ENCODE measurements at places on chromosomes 1 and 21.

DNA sequence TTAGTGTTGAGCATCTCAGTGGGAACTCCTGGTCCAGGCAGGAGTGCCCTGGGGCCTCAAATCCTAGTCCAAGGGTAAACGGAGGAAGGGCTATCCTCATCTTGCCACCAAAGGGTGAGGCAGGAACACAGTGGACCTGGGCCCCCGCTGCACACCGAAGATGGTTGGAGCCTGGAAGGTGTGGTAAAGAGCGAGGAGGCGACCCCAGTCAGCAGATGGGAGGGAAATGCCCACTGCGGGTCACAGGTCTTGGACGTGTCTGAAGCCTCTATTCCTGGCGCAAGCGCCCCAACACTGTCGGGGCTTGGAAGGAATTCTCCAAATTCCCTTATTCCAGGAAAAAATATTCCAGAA, 38.5 kb upstream of the SYNC start:
- DNase-seq = no peak

DNA sequence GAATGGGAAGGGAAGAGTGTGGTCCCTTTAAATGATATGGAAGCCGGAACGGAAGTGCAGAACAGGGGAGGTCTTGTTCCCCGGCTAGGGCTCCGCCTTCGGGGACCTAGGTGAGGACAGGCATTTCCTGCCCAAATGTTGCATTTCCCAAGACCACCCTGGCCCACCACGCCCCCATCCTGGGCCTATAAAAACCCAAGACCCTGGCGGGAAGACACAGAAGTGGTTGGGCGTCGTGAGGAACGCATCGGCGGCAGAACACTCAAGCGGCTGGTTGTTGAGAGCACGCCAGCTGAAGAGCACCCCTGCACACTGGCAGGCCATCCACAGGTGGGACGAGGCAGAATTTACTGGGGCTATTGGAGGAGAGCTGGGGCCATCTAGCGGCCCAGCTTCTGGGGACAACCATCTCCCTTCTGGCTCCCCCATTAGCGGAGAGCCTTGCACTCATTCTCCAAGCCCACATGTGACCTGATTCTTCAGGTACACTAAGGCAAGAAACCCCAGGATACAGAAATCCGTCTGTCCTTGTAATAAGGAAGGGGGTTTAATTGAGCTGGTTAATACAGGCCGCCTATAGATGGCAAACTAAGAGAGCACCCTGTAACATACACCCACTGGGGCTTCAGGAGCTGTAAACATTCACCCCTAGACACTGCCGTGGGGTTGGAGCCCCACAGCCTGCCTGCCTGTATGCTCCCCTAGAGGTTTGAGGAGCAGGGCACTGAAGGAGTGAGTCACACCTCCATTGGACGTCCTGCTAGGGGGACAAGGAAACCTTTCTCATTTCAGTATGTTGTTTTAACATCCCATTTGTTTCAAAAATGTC, 1327.9 kb downstream of the BRINP3 start:
- no peak for DNase-seq

DNA sequence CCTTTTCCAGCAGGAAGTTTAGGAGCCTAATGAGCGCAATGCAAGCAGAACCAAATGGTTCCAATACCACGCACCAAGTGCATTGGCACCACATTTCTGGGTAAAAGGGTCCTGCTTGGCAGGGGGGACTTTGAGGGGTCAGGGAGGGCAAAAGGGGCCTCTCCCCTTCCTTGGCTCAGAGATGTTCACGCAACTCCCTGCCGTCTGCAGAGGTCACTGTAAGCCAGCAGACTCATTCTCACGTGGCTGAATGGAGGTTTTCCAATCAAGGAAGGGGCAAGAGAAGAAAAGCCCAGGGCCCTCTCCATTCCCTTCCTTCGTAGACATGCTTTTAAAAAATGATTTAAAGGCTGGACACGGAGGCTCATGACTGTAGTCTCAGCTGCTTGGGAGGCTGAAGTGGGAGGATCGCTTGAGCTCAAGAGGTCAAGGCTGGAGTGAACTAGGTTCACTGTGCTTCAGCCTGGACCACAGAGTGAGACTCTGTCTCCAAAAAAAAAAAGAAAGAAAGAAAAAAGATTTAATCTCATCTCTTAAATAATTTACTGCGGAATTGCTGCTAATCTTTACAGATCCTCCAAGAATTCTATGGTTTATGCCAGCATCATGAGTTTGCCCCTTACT, 80.3 kb downstream of the RUNX3 start:
- no peak for DNase-seq

GRCh38 chr1:3221112-3222041, 152.4 kb downstream of the PRDM16 start:
- no peak for DNase-seq

GRCh38 chr1:95742591-95743089, 508.6 kb downstream of the RWDD3 start:
- peak; percentile 32 for DNase-seq

DNA sequence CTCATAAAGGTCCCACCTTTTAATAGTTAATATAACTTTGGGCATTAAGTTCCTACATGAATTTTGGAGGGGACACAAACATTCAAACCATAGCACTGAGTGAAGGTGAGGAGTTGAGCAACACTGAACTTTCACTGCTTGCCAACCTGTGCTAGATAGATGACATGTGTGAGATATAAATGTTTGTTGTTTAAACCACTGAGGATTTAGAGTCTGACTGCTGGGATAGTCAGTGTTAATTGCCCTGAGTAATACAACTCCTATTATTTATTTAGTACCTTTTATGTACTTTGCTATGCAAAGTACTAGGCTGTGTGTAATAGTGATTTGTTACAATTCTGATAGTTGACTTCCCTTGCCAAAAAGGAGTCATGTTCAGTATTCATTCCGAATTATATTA, 32.4 kb upstream of the SLC16A1 start:
- no peak for DNase-seq

- DNase-seq = no peak
Observed at GRCh38 chr1:240029418-240029817, 62.3 kb upstream of the FMN2 start.

DNA sequence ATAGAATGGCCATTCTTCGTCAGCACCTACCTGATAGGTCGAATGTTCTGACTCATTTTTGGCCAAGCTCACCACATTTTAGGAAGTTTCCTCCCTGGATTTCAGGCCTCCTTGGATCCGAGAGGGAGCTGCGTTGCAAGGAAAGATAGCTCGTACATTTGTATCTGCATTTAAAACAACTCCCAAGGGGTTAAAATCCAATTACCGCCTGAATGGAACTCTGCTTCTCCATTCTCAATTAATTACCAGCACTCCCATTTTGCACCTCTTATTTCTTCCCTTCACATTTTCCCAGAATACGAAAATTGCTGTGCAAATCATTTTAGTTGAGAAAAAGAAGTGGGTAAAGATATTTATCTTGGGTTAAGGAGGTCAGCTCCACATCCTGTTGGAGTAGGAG, 610.7 kb downstream of the NPHP4 start:
- DNase-seq = no peak

DNA sequence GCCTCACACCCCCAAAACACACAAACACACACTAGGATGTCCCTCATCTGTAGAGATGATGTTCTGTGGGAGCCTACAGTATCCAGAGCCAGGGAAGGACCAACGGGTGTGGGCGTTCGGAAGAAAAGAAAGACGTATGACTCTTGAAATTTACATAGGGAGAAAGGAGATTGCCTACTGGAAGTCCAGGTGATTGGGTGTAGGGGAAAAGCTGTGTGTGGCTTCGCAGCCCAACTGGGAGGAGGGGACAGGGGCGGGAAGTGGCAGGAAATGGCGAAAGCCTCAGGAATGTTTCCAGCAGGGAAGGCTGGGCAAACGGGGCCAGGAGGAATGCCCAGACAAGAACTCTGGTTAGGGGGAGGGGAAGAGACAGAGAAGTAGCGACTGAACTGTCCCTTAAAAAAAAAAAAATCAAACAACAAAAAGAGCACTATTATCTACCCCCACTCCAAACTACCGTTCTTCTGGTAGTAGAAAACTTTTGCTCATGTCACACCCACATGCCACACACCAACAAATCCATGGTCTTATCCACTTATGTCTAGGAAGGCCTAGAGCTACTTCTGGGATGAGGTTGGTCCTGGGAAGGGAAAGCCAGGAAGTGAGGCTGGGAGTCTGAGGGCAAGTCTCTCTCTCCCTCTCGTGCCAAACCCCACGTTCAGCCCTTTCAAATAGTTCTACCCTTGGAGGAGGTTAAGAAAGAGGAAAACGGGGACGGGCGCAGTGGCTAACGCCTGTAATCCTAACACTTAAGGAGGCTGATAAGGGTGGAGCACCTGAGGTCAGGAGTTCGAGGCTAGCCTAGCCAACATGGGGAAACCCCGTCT, 1.8 kb upstream of the CKS1B start:
- DNase-seq = no peak

DNA sequence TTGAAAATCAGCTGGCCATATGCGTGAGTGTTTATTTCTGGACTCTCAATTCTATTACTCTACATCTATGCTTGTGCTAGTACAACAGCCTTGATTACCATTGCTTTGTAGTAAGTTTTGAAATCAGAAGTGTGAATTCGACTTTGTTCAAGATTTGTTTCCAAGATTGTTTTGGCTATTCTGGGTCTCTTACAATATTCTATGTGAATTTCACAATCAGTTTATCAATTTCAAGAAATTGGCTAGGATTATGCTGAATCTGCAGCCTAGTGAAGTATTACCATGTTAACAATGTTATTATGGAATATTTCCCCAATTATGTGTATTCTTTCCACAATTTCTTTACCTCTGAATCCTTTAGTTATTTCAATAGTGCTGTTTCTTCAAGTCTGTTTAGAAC, 19.5 kb downstream of the SFPQ start:
- DNase-seq = no peak

DNA sequence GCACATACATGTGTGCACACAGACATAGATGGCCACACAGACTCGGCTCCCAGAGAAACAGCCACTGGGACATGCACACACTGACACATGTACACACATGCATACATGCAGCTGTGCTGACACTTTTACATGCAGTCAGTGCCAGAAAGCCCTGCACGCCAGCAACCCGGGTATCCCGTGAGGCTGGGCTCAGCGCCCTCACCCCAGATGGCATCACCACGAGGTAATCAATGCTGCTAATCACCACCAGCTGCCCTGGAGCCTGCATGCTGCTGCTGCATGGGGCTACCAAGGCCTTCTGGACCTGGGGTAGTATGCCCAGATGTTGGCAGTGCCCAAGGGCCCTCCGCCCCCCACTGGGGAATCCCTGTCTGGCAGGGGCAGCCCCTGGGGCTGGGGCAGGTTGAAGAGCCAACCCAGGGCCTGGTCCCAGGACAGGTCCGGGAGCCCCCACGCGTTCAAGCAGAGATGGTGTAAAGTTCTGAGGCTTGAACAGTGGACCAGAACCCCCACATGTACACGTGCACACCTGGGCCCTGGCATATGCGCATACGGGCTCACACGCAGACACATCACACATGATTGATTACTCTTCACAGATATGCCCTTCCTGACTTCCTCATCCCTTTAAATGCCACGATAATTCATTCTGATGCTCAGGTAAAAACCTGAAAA, 2.7 kb upstream of the COL16A1 start:
- peak; percentile 76 for DNase-seq

DNA sequence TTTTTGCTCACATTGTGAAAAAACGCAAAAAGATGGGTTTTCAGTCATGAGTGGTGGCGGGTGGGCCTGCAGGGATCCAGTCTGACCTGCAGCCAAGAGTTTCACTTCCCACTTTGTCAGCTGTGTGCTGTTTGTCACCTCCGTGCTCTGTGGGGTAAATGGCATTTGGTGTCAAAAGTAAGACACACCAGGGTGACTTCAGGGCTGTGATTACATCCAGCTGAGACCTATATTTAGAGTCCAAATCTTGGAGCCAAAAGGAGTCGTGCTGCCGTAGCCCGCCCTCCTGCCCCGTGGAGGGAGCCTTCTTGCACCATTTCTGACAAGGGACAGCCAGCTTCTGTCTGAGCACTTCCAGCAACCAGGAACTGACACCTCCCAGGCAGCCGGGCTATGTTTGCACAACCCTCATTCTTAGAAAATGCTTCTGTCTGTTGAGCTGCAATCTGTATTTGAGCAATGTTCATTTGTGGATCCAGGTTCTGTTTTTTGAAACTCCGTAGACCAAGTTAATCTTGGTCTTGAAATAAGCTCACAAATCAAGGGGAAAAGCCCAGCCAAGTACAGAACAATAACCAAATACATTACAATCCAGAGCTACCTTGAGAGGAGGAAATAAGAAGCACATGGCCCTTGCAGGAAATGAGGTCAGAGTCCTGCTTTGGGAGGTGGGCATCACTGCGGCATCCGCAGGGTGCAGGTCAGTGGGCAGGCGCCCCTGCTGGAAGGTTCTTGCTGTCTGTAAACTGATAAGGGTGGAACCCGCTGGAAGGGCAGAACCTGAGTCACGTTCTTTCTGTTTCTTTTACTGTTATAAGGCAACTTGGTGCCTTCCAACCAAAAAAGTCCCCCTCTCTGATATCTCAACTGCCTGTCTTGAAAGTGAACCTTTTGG, 14.4 kb downstream of the ABCG1 start:
- no peak for DNase-seq

DNA sequence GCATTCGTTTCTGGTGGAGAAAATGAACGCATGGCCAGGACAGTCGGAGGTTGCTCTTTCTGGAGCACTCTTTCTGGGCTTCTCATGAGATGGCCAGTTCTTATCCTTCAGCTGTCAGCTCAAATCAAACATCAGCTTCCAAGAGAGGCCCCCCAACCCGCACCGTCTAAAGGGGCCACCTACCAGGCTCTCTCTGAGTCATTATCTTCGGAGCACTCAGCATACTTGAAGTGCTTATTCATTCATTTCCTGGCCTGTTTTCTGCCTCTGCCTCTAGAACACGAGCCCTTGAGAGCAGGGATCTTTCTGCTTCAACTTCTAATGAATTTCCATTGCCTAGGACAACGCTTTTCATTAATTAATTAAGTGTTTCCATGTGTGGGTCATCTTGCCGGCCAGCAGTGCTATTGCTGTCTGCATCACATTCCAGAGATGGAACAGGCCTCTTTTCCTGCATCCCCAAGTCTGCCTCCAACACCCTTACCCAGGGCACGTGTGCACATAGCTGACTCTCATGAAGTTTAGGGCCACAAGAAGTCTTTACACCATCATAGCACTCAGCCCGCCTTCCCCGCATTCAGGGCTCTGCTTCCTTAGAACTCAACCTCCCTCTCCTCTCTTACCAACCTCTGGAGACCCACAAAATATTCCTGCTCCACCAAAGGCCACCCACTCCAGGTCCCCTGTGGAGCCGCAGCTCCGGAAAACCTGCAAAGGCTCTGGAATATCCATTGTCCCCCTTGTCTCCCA, 52.1 kb upstream of the LAPTM5 start:
- no peak for DNase-seq

GRCh38 chr1:118563981-118564951, 379.2 kb upstream of the SPAG17 start:
- no peak for DNase-seq

- DNase-seq = no peak
Observed at GRCh38 chr1:58465825-58466629, 80.5 kb downstream of the OMA1 start.

All from D341Med (cell line).